Stimulated activated CD4-positive, alpha-beta T cell treated with anti-CD3 and anti-CD28 coated beads, Interleukin-4, amount 100 ng/mL, for 1 hour (primary cell): ENCODE measurements at places on chromosomes 7 and 10.
A peak's percentile ranks its signal among the peaks of the same experiment; 100 is the strongest.

- no peak for DNase-seq
Measured at GRCh38 chr7:116173051-116174028, 37.0 kb upstream of the TES start.

GRCh38 chr7:65820287-65820950 is 52.5 kb upstream of the VKORC1L1 start:
- DNase-seq: no peak

DNA sequence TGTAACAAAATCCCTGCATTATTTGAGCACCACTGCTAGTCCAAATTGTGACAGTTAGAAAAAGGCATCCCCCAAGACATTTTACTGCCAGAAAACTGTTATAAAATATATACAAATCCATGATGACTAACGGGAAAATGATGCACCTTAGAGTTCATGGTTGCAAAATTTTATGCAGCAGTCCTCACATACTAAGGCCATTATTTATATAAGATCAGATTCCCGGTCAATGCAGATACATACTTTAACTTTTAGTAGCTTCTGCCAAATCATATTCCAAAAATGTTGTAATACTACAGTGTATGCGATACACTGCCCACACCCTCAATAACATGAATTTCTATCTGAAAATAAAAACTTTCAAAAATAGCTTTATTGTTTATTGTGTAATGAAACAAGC is 239.9 kb upstream of the ZNF32 start:
- no peak for DNase-seq

DNA sequence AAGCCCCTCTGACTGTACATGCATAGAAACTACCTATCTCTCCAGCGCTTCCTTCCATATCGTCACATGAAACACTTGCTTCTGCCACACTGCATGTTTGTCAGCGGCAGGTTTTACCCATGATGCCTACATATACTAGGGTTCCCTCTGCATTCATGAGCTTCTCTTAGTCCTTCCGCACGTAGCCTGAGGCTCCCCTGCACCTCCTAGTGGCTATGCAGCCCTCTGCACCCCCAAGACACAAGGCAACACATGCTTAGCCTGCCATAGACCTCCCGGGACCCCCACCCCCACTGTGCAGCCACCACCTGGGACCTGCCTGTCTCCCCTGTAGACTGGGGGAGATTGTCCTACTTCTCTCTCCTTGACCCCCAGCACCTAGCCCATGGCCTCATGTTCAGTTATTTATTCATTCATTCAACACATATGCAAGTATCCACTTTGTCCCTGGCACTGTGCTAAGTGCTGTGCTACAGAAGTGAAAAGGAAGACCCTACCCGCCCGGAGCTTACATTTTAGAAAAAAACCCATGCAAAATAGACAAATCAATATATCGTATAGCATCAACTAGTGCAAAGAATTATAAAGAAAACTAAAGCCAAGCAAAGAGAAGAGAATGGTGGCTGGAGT is 23.5 kb downstream of the TMEM273 start:
- peak; percentile 15 for DNase-seq

- DNase-seq: peak; percentile 48
Measured at GRCh38 chr7:4683884-4684565, 1.9 kb downstream of the FOXK1 start.

DNA sequence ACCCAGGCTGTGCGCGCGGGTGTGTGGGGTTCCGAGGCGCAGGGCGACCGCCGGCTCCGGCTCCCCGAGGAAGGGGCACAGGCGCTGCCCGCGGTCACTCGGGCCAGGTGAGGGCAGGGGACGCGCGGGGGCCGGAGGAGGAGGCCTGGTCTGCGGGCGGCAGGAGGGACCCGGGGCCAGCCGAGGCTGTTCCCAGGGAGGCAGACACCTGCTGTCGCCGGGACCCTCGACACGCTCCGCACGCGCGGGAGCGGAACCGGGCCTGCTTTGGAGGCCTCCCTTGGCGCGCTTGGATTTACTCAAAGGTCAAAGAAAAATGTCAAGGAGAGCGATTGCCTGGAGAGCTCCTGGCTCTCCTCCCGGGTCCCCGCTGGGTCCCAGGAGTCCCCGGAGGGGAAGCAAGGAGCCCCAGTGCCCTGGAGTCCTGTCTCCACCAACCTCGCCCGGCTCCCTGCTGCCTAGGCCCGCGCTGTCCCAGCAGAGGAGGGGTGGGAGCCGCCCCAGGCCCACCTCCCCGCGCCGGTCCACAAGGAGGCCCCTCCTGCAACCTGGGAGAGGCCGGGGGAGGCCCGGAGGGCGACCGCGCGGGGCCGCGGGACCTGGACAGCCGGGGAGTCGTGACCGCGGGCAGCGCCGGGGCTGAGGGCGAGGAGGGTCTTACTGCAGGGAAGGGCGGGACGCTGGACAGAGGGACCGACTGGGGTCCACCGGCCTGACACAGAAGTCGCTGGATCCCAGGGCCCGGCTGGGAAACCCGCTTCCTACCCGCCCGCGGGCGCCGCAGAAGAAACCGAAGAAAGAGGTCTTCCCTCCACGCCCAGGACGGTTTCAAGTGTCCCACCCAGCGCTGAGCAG is 348.9 kb downstream of the DNAJB6 start:
- no peak for DNase-seq

GRCh38 chr10:53088961-53089360 is 316.4 kb upstream of the MBL2 start:
- no peak for DNase-seq

- no peak for DNase-seq
Measured at GRCh38 chr10:92001995-92002394, 78.4 kb downstream of the BTAF1 start.

DNA sequence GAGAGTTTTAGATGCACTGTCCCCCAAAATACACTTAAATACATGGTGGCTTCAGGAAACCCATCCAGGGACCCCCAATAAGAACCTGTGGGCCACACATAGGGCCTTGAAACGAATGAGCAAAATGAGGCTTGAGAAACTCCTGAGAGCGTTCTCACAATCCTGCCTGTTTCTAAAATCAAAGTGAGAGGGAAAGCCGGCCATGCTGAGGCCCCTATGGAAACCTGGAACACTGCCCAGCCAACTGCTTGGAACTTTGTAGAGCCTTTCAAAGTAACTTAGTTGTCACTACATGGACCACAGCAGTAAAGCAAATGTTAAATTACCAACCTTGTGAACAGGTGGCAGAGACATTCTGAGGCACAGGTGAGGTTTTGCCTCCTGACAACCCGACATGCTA is 13.4 kb downstream of the SGMS1 start:
- DNase-seq: no peak

DNA sequence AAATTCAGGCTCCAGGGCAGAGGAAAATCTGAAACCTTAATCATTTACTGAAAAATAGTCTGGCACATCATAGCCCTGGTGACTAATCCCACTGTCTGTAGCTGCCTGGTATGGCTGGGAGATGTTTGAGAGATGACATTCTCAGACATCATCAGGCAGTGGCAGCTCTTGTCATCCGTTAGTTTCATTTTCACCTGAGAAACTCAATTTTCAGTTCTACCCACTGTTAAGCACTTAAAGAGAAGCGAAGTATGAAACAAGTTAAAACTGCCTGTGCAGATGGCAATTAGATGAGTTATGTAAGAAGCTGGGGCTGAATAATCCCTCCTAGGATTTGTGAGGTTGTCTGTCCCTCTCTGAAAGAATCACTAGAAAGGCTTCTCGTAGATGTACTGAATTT is 150.2 kb downstream of the NSUN6 start:
- no peak for DNase-seq

- DNase-seq: no peak
Measured at GRCh38 chr10:59607970-59608369, 101.7 kb downstream of the SLC16A9 start.

DNA sequence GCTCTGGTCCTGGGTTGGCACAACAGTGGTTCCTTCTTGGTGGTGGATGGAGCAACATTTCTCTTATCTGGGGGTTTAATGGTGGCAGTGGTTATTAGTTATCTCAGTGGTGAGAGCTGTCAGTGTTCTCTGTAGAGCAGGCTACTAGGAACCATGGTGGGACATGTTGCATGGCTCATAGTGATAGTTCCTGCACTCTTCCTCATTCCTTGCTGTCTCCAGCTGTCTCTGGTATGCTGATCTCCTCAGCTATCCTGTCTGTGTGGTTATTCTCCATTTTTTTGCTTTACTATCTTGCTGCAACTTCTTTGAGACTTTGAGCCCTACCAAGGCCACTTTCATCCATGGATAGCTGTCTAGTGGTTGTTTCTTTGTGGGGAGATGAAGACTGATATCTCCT is 44.0 kb downstream of the CCDC7 start:
- no peak for DNase-seq

GRCh38 chr7:131564640-131565039 is 8.2 kb upstream of the PODXL start:
- DNase-seq: no peak

DNA sequence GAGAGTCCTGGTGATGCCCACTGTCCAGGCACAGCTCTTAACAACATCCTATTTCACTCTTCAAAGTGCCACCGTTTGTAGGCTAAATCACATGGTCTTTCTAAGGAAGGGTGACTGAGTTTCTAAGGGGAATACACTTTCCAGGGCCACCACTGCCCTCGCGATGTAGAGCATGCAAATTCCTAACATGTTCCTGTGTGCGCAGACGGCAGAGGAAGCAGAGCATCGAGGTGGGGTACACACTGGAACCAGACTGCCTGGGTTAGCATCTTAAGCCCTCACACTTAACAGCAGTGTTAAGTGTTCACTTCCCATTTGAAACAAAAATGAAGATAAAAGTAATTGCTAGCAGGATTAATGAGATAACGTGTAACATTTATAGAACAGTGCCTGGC is 3.0 kb downstream of the VOPP1 start:
- no peak for DNase-seq

DNA sequence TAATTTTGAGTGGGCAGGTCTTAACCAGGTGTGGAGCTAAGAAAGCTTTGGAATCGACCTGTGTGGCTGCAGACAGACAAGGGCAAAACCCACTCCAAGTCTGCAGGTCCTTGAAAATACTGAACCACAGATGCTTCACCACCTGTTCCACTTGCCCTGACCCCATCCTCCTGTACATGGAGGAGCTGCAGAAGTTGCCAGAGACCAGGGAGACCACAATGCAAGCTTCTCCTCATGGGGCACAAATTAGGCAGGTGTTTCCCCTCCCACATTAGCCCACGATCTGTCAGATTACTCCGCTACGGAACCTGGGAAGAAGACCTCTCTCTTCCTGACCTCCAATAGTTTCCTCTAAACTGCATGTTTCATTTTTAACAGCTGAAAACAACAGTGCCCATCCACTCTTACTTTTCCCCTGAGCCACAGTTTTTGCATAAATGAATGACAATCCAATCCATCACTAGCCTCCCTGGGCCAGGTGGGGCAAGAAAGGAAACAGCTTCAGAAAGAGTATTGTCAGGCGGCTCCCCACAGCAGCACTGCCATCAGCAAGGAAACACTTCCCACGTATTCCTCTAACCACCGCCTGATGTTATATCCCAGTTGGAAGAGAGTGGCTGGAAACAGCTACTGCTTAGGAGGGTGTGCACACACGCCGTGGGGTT is 141.6 kb downstream of the PRKAG2 start:
- no peak for DNase-seq

GRCh38 chr10:21057436-21057835 is 160.3 kb upstream of the NEBL start:
- no peak for DNase-seq

DNA sequence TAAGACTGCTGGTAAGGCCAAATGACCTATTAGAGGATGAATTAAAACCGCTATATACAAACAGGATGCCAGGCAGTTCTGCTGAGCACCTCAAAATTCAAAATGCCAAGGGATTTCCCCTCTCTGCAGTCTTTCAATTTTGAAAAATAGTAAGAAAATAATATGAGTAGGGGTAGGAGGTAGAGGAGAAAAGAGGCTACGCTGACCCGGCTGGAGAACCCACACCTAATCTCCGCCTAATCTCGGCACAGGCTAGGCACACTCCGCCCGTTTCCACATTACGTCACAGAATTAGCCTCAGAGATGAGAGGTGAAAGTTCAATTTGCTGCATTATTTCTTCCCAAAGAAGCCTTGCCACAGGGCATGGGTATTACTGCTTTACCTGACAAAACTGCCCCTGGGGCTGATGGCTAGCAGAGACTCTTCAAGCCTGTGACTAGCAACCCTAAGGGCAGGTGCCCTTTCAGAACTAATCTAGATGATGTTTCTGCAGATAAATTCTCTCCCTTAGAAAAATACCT is 21.3 kb upstream of the SPOCK2 start:
- DNase-seq: no peak

GRCh38 chr7:46811529-46811928 is 770.4 kb downstream of the TNS3 start:
- DNase-seq: no peak

DNA sequence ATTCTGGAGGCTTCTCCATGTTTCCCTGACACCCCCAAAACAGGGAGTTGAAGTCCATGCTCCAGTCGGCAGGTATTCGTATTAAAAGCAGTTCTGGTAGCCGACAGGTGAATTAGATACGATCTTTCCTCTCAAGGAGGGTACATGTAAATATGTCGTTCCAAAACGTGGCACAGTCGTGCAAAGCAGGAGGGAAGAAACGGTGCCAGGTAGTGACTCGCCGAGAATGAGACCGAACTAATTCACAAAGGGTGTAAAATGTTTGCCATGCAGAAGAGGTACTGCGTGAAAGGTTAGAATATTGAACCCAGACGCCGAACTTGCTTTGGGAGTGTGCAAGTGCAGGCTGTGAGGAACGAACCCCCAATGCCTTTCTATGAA is 483 bp downstream of the EDRF1 start:
- DNase-seq: no peak

- DNase-seq: no peak
Measured at GRCh38 chr10:119246862-119247549, 39.6 kb downstream of the GRK5 start.

- no peak for DNase-seq
Measured at GRCh38 chr7:146875237-146875785, 758.7 kb downstream of the CNTNAP2 start.

GRCh38 chr10:454860-455259 is 234.6 kb downstream of the DIP2C start:
- no peak for DNase-seq

- no peak for DNase-seq
Measured at GRCh38 chr7:151472644-151473380, 32.9 kb upstream of the CRYGN start.

- DNase-seq: no peak
Measured at GRCh38 chr7:105935250-105935649, 27.8 kb upstream of the CDHR3 start.

GRCh38 chr7:120303105-120303504 is 30.1 kb downstream of the KCND2 start:
- no peak for DNase-seq
